ENCODE measurements at places on chromosomes 4 and X.

DNA sequence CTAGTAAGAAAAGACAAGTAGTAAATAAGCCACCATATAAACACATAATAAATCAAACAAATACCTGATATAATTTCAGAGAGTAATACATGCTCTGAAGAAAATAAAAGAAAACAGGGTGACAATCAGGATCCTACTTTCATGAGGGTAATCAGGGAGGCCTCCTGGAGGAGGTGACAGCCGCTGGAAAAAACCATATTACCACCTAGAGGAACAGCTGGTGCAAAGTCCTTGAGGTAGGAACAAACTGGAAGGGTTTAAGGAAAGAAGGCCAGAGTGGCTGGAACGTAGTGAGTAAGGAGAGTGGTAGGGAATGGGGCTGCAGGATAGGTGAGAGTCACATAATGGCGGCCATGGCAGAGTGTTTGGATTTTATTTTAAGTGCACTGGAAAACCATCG is 19.1 kb upstream of the PLAC1 start:
- DNase-seq: no peak

DNA sequence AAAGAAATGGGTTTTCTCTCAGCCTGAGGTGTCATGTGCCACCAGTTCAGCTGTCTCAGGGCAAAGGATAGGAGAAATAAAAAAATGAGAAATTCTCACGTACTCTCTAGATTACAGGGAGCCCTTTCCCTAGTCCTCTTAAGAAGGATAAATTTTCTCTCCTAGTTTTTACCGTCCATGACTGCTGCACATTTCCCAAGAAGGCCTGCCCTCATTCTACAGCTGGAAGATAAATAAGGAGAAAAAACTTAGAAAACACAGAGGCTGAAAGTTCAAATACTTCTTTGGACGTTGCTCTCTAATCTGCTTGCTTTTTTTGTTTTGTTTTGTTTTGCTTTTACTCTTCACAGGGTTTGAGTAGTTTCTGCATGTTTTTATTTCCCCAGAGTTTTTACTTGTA is 211.9 kb downstream of the DCAF12L2 start:
- DNase-seq: no peak

GRCh38 chrX:24145303-24146186 is 4.0 kb upstream of the ZFX start:
- DNase-seq: no peak

- no peak for DNase-seq
Measured at GRCh38 chr4:174134361-174134760, 149.1 kb downstream of the FBXO8 start.

DNA sequence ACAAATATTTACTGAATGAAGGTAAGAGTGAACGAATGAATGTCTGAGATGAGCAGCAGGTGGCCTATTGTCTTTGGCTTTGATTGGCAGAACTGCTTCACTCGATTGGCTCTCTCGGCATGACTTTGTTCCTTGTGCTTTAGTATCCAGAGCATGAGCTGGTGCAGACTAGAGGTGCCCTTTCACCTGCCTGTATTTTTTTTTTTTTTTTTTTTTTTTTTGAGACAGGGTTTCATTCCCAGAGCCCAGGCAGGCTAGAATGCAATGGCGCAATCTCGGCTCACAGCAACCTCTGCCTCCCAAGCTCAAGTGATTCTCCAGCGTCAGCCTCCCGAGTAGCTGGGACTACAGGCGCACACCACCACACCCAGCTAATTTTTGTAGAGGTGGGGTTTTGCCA is 38.9 kb downstream of the SRPX2 start:
- DNase-seq: no peak

- no peak for DNase-seq
Measured at GRCh38 chr4:156790866-156791265, 180.7 kb downstream of the PDGFC start.

DNA sequence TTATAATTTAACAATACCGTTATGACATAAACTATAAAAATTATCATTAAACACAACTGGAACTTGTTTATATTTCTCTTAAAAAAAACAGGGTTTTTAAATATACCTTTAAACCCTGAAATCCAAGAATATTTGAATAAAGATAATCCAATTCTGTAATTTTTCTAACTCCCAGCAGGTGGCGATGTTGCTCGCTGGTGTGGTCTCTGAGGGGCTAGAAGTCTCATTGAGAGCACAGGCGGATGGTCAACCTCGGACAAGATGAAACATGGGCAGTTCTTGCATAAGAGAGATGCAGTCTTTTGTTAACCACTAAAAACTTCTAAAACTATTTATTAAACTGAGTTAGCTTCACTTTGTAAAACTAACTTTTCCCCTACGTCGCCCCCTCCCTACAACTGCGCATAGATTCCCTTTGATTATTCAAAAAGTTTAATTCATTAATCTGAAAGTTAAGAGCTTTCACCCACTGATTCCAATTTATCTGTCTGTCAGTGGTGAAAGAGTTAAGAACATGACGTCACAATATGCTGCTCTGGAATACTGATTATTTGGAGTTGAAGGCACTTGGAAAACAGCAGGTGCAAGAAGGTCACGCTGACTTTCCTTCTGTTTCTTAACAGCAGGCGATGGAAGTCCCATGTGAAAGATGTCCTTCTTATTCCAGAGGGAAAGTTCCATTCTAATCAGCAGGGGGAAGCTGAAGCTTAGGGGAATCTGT is 29.5 kb downstream of the DMP1 start:
- DNase-seq: peak; percentile 26

DNA sequence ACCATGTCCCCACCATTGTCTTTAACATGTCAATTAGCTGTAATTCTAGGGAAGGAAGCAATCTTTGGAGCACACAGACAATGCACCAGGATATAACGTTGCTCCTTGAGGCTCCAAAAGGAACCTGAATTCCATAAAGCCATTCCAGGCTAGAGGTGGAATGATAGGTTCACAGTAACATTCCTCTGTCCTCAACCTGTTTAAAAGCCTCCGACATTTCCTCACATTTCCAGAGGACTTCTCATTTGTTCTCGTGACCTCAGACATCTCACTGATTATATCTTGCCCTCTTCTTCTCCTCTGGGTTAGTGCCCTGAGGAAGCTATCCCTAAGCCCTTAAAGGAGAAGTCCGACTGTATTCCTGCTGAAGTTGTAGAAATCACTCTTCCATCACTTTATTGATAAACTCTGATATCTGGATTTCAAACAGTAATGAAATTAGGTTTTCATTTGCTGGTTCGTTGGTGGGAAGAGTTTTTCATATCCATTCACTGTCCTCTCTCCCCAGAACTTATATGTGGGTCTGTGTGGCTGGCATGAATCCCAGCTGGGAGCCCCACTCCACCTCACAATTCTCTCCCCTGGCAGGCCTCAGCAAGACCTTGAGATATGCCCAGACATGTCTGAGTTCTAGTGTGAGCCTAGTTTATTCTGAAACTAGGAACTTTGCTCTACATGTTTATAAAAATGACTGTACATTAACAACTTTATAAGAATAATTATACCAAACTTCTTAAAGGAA is 44.2 kb upstream of the PRSS12 start:
- no peak for DNase-seq

- no peak for DNase-seq
Measured at GRCh38 chrX:140503714-140504351, 1.0 kb downstream of the SOX3 start.

- no peak for DNase-seq
Measured at GRCh38 chr4:163736876-163737275, 242.4 kb downstream of the TMA16 start.

GRCh38 chr4:26856906-26857277 is 3.7 kb upstream of the STIM2 start:
- no peak for DNase-seq

DNA sequence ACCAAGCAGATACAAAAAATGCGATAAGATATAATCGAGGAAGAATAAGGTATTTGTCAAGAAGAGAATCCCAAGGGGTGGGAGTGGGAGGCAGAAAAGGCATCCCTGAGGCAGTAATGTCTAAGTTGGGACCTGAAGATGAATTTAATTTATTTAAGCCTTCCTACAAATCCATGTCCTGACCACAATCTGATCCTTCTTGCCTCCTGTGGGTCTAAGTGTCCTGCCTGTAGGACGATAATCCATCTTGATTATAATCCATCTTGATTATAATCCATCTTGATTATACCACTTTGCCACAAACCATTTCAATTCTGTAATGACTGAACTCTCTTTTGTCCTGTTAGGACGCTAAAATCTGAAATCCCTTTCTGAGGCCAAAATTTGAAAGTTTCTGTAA is 130.2 kb downstream of the COL25A1 start:
- no peak for DNase-seq

- no peak for DNase-seq
Measured at GRCh38 chr4:87014284-87014782, 79.5 kb downstream of the AFF1 start.

GRCh38 chr4:3202836-3203820 is 45.8 kb upstream of the MSANTD1 start:
- no peak for DNase-seq

Data from activated CD4-positive, alpha-beta T cell treated with anti-CD3 and anti-CD28 coated beads for 24 hours (primary cell).